ENCODE measurements at places on chromosomes 4 and X.
A peak's percentile ranks its signal among the peaks of the same experiment; 100 is the strongest.

GRCh38 chr4:143554728-143555597, 41.5 kb downstream of the SMARCA5 start:
- no peak for DNase-seq

DNA sequence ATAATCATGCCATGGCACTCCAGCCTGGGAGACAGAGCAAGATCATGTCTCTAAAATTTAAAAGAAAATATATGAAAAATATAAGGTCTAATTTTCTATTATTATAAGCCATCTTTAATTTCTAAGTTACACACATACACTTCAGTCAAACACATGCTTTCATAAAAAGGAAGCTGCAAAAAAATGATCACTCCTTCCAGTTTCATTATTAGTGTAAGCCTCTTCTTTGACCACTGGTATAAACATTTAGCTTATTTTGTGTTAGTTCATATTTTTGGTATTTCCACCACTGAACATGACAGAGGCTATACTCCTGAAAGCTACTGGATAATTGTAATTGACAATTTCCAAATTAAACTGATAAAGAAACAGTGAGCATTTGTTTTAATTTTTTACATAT, 163.3 kb upstream of the USP38 start:
- DNase-seq: no peak

GRCh38 chrX:118437283-118437682, 58.3 kb upstream of the DOCK11 start:
- no peak for DNase-seq

DNA sequence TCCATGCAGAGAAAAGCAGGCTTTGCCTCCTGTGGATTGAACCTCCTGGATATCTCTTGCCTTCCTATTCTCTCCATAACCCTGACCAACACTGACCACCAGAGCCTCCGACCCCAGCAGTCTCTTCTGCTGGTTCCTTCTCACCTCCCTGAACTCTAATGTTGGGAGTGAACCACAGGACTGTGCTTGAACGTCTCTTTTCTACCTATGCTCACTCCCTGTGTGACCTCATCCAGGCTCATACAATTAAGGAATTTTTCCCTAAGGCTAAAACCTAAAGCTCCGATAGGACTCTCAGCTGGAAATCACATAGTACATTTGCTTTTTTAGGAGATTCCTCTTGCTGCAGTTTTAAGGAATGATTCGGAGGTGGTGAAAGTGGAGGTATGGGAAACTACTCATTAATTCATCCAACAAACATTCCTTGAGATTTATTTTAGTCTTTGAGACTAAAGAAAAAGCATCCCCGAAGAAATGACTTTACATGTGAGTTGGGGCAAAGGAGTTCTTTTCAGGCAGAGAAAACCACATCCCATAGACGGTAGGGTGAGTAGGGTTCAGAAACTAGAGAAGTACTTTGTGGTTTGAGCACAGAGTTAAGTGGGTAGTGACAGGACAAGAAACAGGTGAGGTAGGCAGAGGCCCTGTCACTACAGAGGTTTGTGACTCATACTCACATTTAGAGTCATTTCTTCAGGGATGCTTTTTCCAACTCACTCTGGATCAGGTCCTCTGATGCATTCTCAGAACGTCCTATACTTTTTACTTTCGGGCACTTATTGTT, 30.8 kb downstream of the NDNF start:
- no peak for DNase-seq

DNA sequence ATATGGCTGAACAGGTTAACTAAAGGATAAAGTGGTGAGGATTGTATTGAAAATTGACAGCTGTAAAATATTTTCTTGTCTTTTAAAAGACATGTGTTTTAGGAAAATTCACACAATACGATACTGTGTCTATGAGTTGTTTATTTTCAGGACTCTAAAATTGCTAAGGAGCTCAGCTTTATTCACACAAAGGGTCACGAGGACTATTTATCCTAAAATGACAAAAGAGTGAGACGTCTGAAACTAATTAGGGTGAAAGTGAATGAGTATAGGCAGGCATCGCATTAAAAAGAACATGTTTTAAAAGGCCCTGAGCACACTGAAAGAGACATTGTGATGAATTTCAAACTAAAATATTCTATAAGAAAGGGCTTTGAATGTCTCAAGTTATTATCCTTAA, 304.7 kb downstream of the SH2D1A start:
- no peak for DNase-seq

- no peak for DNase-seq
These were observed 17.2 kb upstream of the SCRG1 start for GRCh38 chr4:173415885-173416653.

DNA sequence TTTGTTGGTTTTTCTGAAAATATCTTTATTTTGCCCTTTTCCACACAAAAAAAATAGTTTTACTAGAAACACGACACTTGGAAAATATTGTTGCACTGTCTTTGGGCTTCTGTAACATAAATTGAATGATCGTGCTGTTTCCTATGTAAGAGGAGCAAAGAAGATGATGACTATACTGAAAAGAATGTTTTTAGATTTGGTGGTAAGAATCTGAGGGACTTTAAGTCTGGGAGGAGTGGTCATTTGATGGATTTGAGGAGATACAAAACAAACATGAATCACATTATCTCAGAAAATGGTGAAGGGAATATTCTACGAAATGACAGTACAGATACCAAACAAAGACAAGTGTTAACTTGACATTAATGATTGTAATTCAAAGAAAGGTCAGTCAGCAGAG, 328.8 kb downstream of the ADAM29 start:
- DNase-seq: no peak

- DNase-seq: no peak
These were observed 28.2 kb upstream of the ATRX start for GRCh38 chrX:77814210-77814609.

GRCh38 chr4:26081795-26082498, 167.9 kb downstream of the SMIM20 start:
- no peak for DNase-seq

GRCh38 chr4:15719506-15719905, 16.6 kb downstream of the BST1 start:
- no peak for DNase-seq

- DNase-seq: peak; percentile 6
These were observed 46.5 kb upstream of the HMX1 start for GRCh38 chr4:8917868-8918783.

GRCh38 chrX:22118161-22118830, 86.2 kb downstream of the PHEX start:
- no peak for DNase-seq

DNA sequence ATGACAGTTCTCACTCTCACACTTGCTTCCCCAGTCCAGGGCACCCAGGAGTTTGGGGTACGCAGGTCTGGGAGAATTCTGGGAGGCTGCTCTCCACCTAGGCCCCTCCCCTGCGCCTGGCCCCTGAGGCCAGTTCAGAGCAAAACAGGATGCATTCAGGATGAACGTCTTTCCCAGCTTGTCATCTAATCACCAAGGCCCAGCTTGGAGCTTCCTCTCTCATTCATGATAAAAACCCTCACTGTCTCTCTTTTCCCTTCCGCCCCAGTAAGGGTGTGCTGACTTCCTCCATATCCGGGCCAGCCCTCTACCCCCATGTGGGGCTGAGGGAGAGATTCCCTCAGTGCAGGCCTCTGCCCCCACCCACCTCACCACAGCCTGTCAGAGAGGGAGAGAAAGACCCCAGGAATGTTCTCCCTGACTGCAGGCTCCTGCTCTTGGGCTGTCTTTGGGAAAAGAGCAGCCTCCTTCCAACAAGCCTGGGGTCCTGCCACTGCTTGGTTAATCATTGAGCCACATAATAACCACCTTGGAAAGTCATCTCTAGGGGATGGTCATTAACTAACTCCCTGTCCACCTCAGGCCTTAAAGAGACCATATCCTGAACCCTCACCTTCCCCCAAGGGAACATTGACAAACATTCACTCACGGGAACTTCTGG, 50.1 kb downstream of the STARD8 start:
- DNase-seq: no peak
